ENCODE measurements at places on chromosomes 3 and 15.

GRCh38 chr3:31573036-31573779 is 40.5 kb downstream of the STT3B start:
- no peak for DNase-seq

- no peak for DNase-seq
These were observed 266.1 kb downstream of the ARRDC4 start for GRCh38 chr15:98226578-98226977.

DNA sequence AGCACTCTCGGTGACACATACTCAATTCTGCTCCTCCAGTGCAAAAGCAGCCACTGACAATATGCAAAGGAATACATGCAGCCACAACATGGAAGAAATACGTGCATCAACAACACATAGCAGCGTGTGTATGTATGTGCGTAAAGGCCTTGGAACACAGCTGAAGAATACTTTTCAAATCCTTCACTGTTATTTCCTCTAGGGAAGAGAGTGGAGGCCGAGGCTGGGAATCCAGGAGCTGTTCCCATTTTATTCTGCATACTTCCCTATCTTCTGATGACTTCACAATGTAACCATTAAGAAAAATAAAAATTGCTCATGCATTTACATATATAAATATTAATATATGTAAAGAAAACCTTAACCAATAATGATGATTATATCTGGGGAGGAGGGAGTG is 36.6 kb upstream of the MGLL start:
- no peak for DNase-seq

- DNase-seq = no peak
These were observed 167.1 kb downstream of the OXSM start for GRCh38 chr3:25957026-25957425.

- peak; percentile 61 for DNase-seq
These were observed 31.2 kb upstream of the PTX3 start for GRCh38 chr3:157405457-157405856.

DNA sequence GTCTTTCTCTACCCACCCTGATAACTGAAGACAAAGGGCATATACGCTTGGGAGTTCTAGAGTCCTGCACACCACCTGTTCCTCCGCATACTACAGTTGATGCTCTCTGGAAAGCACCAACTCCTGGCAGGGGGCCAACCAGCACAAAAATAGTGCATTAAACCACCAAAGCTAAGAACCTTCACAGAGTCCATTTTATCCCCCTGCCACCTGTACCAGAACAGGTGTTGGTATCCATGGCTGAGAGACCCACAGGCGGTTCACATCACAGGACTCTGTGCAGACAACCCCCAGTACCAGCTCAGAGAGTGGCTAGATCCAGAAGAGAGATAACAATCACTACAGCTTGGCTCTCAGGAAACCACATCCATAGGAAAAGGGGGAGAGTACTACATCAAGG is 114.4 kb upstream of the POU1F1 start:
- DNase-seq = no peak

DNA sequence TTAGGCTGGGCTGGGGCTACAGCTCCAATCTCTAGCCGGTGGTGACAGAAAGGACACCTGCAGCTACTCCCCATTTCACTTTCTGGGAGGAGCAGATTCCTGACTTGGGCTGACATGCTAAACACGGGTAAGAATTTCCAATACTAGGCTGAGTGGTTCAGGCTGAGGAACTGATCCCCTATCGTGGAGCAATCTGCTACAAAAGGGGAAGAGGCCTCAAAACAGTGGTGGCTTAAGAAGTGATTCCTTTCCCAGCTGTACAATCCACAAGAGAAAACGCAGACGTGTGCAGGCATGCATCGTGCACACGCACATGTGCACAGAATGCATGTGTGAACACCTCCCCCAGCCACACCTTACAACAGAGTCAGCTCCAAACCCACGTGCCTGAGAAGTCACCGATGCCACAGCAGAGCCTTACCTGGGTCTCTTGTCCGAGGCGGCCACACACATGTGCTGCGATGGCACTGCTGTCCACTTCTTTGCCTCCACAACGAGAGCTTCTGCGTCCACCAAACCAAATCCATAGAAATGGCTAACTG is 86.7 kb upstream of the SNRPA1 start:
- no peak for DNase-seq

- no peak for DNase-seq
These were observed 168.0 kb downstream of the GMNC start for GRCh38 chr3:190694335-190695001.

DNA sequence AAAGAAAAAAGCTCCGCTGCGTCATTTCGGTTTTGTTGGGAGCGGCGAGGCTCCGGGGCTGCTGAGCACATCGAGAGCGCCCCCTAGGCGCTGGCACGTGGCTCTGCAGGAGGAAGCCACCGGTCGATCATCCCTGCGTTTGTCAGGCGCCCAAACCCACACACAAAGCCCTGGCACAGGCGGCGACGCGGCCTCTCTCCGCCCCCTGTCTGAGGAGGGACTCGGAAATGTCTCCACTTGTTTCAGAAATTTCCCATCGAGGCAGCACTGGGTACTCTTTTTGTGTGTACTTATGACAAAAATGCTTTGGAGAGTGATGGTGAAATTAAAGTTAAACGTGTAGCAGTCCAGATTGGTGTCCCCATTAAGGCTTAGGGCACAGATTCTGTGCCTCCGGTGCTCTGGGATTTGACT is 407.3 kb upstream of the ONECUT1 start:
- no peak for DNase-seq

GRCh38 chr3:84978843-84979242 is 20.1 kb downstream of the CADM2 start:
- DNase-seq = no peak

- DNase-seq = no peak
These were observed 49.1 kb upstream of the TMEM158 start for GRCh38 chr3:45275006-45275704.

DNA sequence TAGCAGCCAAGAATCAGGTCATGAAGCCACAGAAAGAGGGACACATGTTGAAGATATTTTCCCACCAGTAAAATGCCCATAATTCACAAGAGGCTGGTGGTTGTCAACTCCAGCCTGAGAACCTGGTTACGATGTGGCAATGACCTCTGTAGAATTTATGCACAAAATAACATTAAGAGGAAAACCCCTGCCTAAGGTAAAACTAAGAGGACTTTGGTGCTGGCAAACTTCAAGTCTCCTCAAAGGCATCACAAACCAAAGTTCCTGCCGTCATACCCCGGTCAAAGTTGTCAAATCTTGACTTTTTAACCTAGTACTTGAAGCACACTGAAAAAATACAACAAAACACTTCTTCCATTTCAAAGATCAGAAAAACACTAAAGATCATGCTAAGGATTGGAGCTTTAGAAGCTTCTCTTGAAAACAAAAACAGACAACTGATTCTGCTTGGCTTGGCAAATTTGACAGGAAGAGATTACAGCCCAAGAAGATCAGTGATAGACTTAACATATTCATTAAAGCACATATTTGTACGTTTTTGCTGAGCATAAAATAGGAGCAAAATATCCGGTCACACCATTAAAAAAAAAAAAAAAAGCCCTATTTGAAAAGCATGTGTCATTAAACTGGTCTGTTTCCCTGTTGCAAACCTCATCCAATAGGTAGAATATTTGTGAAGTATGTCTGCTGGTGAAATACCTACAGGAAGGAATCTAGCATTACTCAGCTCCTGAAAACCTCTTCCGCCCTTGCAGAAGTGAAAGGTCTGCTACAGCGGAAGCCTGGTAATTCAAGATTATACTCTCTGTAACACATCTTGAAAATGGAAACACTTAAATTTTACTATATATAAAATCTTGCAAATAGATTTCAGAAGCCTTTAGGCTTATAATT is 22.8 kb downstream of the EIF4E3 start:
- no peak for DNase-seq

DNA sequence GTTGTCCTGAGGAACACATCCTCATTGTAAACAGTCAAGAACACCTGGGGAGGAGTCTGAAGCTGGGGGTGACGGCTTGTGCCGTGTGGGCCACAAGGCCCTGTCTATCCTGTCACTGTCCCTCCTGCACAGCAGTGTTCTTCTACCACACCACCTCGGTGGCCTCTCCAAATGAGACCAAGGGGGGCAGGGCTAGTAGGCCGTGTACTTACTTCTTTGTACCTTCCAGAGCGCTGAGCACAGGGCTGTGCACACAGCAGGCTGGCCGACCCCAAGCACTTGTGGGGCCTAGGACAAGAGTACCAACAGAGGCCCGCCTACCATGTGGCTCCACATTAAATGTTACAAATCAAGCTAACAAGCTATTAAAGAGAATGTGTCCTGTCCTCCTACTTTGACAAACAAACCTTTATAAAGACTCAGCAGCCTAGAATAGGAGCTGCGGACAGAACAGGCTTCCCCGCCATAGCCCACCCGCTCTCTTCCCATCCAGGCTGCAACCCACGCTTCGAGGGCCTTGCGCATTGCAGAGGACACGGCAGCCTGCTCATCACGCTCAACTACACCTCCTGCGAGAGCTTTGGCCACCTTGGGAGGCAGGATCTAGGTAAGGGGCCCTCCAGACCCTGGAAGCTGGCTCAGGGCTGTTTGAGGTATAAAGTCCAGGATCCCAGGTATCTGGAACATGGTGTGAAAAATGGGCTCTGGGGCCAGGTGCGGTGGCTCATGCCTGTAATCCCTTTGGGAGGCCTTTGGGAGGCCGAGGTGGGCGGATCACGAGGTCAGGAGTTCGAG is 30.5 kb downstream of the MELTF start:
- DNase-seq = no peak

DNA sequence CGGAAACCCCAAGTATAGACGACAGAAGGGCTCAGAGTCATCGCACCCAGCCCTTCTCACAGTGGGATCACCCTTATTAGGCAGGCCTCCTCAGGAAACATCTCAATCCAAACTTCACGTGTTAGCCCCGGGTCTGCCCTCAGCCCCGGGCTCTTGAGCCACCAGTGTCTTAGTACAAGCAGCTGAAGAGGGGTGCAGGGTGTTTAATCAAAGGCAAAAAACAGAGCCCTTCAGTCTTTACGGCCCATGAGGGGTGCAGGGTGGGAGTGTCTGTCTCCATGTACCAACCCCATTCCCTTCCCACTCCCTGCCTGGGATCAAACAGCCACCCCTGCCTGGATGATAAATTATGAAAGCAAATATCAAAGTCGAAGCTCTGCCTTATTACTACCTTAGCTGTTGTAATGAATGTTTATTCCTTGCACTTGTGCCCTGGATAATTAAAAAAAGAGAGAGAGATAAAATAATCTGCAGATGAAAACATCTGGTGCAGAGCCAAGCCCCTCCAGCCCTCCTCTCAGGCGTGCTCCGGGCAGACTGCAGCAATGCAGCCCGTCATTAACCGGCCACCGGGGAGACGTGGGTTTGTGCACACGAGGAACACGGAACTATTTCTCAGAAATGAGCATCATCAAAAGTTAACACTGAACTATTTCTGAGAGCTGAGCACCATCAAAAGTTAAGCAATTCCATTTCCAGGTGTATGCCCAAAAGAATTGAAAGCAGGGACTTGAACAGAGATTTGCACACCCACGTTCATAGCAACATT is 64.5 kb downstream of the ADAMTS17 start:
- DNase-seq = no peak

- no peak for DNase-seq
These were observed 47.7 kb downstream of the MEF2A start for GRCh38 chr15:99613481-99613880.

GRCh38 chr3:120344349-120344748 is 4.8 kb downstream of the LRRC58 start:
- no peak for DNase-seq

DNA sequence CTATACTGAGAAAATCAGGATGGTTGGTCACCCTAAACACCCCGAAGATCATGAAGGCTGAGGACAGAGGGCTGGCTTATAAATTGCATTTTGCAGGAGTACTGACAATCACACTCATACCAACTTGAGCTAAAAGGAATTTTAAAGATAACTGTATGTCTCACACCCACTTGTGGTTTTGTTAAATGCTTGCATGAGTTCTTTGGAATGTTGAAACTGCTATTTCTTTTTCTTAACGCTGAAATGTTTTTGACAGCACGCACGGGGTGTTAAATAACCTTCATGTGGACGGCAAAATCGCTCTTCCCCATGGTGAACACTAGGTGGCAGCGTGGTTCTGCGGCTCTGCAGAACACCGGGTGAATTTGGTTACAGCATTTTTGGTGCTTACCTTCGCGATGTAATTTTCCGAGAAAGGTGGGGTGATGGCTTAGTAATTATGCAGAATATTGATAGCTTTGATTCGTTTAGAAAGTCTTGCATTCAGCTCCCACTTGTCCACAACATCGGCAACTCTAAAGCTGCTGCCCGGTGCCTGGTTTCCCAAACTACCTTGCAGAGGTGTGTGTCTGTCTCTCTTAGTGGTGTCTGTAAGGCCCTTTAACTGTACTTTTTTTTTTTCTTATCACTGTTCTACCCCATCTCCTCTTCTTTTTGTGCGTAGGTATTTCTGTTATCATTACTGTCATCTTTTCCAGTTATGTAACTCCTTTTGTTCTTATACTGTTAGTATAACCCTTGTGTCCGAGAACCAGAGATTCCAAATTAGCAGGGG is 51.7 kb downstream of the ARNT2 start:
- DNase-seq = peak; percentile 84

- DNase-seq = no peak
These were observed 24.6 kb upstream of the SACM1L start for GRCh38 chr3:45664578-45664977.

DNA sequence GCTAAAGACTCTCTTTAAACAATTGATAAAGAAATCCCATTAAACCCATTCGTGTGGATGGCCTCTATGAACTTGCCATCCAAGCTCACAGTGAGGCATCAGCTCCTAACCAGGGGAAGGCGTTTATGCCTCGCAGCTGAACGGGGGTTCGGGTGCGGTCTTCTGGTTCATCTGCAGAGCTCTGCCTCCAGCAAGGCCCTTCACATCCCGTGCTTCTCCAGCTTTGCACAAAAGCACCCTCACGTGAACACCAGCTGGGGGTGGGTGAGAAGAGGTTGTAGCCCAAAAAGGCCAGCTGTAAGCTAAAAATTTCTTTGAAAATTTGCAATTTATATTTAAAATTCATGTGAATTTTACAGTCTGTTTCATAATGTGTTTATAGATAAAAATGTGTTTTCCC is 39.5 kb upstream of the ZNF148 start:
- DNase-seq = no peak

GRCh38 chr15:54979964-54980363 is 216.8 kb downstream of the RSL24D1 start:
- DNase-seq = no peak

DNA sequence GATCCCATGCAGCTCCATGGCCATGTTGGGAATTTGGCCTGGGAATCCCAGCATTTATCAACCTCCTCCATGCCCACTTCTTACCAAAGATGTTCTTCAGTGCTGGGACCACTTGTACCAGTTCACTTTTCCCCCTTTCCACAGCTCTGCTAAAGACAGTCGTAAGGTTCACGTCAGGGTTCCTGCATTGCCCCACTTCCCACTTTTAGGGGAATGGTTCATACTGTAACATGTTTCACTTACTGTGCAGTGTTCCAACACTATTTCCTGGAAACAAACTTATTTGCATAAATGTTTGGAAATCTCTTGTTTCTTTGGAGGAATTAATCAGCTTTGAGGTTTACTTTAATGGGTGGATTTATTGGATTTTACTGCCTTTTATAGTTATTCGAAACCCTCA is 17.0 kb downstream of the APH1B start:
- DNase-seq = no peak

GRCh38 chr3:154954757-154955156 is 125.4 kb upstream of the MME start:
- DNase-seq = peak; percentile 50
